ENCODE measurements at places on chromosomes 6 and 20. TPM values are rescaled to one million over a fixed set of nuclear protein-coding genes. Genes with fewer than 3 reads are reported as not detected.
A peak's percentile ranks its signal among the peaks of the same experiment; 100 is the strongest.

PACRG gene
- total RNA-seq = not detected

GRCh38 chr6:158916617-158917016 is 83.4 kb downstream of the RSPH3 start:
- no peaks in the 10 kb centered on the region for H3K36me3 ChIP-seq
- no peak for DNase-seq
- no peaks in the 10 kb centered on the region for H3K27me3 ChIP-seq
- H3K27ac ChIP-seq = no peak overlapping the region
- H3K4me1 ChIP-seq = peaks cover 6% of the 10 kb centered on the region
- no peak overlapping the region for H3K4me3 ChIP-seq

PTCHD4 gene
- 8.4 TPM for total RNA-seq

FIG4 gene
- total RNA-seq = 9.5 TPM

DNA sequence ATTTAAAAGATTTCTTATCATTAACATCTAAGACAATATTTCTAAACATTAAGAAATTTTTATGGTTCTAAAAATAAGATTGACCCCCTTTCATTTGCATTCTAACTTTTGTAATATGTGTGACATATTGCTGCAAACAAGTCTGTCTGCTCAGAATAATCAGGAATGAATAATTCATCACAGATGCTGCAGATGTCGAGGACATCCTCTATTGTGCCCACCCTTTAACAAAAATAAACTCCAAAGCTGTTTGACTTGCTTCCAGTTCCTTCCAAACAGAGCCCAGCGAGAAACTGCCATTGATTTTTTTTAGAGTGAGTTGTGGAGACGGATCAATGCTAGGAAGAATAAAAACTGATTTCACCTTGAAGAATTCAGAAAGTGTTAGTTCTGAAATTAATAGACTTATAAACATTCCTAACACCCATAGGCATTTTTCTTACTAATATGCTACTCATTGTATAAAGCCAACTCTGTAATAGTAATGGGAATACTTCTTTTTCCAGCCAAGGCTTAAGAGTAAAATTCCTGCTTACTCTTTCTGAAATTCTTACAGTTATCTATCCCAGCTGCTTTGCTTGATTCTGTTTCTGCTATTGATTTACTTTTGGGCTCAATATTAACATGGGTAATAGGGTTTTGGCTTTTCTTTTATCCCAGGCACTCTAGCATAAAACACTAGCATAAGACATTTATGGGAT is 244.8 kb upstream of the FAM83B start:
- no peak for DNase-seq
- peaks cover 5% of the 10 kb centered on the region for H3K4me1 ChIP-seq
- H3K27me3 ChIP-seq = no peaks in the 10 kb centered on the region
- H3K27ac ChIP-seq = no peak overlapping the region
- H3K4me3 ChIP-seq = no peak overlapping the region

LY6G6C gene
- total RNA-seq = not detected

- no peak overlapping the region for H3K27ac ChIP-seq
- no peak overlapping the region for H3K4me3 ChIP-seq
- no peaks in the 10 kb centered on the region for H3K4me1 ChIP-seq
- no peaks in the 10 kb centered on the region for H3K27me3 ChIP-seq
Measured at GRCh38 chr6:90383196-90383822, 86.7 kb upstream of the BACH2 start.

DNA sequence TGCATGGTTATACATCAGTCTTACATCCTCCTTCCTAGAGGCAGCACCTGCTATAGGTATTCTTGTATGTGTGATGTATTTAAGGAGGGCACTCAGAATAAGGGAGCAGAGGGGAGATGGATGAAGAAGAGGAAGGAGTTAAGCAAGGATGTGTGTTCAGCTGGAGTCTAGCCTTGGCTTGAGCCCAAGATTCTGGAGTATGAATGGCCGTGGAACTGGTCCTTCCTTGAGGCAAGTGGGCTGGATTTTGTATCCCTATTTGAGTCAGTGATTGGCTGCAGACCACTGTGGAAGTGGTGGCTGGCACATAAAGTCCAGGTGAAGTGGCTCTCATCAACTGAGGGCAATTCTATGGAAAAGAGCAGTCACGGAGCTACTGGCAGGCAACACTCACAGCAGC is 112.0 kb upstream of the RNF24 start:
- H3K27ac ChIP-seq = no peak overlapping the region
- no peak for DNase-seq
- no peak overlapping the region for H3K4me3 ChIP-seq
- H3K4me1 ChIP-seq = peaks cover 25% of the 10 kb centered on the region

DNA sequence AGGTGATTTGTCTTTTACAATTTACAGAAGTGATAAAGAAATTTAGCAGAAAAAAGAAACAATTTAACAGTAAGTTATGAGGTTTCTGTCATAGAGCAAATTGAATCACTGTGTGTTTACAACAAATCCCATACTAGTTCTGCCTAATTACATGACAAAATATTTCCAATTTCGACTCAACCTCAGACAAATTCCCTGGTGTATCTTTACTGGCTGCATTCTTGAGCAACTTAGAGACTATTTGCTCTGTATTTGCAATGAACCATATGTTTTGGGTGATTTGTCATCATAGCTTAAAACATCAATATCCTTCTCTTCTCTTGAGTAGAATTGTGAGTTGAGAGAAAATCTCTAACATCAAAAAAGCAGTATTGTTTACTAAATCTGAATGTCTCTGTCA is 128.7 kb downstream of the SIM1 start:
- no peak overlapping the region for H3K4me3 ChIP-seq
- H3K27me3 ChIP-seq = no peaks in the 10 kb centered on the region
- H3K4me1 ChIP-seq = no peaks in the 10 kb centered on the region
- H3K27ac ChIP-seq = no peak overlapping the region
- H3K36me3 ChIP-seq = no peaks in the 10 kb centered on the region

- no peaks in the 10 kb centered on the region for H3K27me3 ChIP-seq
- H3K4me1 ChIP-seq = no peaks in the 10 kb centered on the region
- no peak overlapping the region for H3K27ac ChIP-seq
Measured at GRCh38 chr6:132131758-132132157, 180.6 kb upstream of the CCN2 start.

SLA2 gene
- not detected for total RNA-seq

HSPA1L gene
- 0.35 TPM for total RNA-seq

DNA sequence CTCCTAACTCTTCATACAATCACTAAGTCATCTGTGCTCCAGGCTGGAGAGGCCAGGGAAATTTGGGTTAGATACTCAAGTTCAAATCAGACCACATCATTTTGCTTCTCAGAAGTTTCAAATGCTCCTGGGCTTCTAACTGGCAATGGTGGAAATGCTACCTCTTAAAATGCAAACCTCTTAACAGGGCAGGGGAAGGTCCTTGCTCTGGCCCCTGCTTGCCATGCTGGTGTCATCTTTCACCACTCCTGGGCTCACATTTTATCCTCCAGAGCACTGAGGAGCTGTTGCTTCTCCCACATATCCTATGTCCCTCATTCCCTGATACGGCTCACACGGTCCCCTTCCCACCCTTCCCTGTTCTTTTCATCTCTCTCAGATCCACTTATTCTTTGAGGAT is 41.8 kb upstream of the NT5E start:
- H3K36me3 ChIP-seq = no peaks in the 10 kb centered on the region
- DNase-seq = no peak
- no peak overlapping the region for H3K27ac ChIP-seq
- H3K4me3 ChIP-seq = no peak overlapping the region

MACROD2 gene
- total RNA-seq = 2.3 TPM

GRCh38 chr6:157978021-157978783 is 3.5 kb upstream of the SYNJ2 start:
- no peaks in the 10 kb centered on the region for H3K27me3 ChIP-seq
- H3K4me3 ChIP-seq = no peak overlapping the region
- no peaks in the 10 kb centered on the region for H3K36me3 ChIP-seq
- no peak for DNase-seq
- no peak overlapping the region for H3K27ac ChIP-seq

DNA sequence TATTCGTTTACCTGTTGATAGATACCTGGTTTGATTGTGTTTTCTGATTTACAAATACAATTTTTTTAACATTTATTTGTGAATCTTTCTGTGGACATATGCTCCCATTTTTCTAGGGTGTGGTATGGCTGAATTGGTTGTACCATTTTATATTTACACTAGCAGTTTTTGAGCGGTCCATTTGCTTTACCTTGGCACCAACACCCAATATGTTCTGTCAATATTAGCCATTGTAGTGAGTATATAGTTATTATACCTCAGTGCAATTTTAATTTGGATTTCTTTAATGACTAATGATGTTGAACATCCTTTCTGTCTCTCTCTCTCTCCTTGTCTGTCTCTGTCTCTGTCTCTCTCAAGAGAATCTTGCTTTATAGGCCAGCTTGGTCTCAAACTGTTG is 278.5 kb downstream of the CDKAL1 start:
- no peak overlapping the region for H3K4me3 ChIP-seq
- no peaks in the 10 kb centered on the region for H3K36me3 ChIP-seq

GRCh38 chr6:157383471-157383870 is 2.5 kb downstream of the ZDHHC14 start:
- no peaks in the 10 kb centered on the region for H3K27me3 ChIP-seq
- peak overlapping the region; percentile 17 for H3K4me3 ChIP-seq
- no peaks in the 10 kb centered on the region for H3K36me3 ChIP-seq
- H3K4me1 ChIP-seq = peaks cover 21% of the 10 kb centered on the region

- no peak overlapping the region for H3K4me3 ChIP-seq
- no peaks in the 10 kb centered on the region for H3K36me3 ChIP-seq
- no peak overlapping the region for H3K27ac ChIP-seq
- no peak for DNase-seq
- H3K27me3 ChIP-seq = peaks cover 11% of the 10 kb centered on the region
- H3K4me1 ChIP-seq = no peaks in the 10 kb centered on the region
Measured at GRCh38 chr20:4335722-4336121, 320.4 kb upstream of the RNF24 start.

GRCh38 chr6:48377115-48377514 is 266.1 kb upstream of the PTCHD4 start:
- no peaks in the 10 kb centered on the region for H3K27me3 ChIP-seq
- H3K27ac ChIP-seq = no peak overlapping the region
- no peaks in the 10 kb centered on the region for H3K36me3 ChIP-seq
- no peaks in the 10 kb centered on the region for H3K4me1 ChIP-seq
- no peak overlapping the region for H3K4me3 ChIP-seq
- DNase-seq = no peak

SEL1L2 gene
- not detected for total RNA-seq

DUSP15 gene
- total RNA-seq = not detected

LHFPL5 gene
- total RNA-seq = not detected

HFE gene
- 5.2 TPM for total RNA-seq

- H3K27ac ChIP-seq = no peak overlapping the region
- no peak for DNase-seq
- H3K36me3 ChIP-seq = no peaks in the 10 kb centered on the region
- H3K27me3 ChIP-seq = no peaks in the 10 kb centered on the region
- no peaks in the 10 kb centered on the region for H3K4me1 ChIP-seq
Measured at GRCh38 chr6:25899580-25900408, 25.8 kb upstream of the SLC17A3 start.

DNA sequence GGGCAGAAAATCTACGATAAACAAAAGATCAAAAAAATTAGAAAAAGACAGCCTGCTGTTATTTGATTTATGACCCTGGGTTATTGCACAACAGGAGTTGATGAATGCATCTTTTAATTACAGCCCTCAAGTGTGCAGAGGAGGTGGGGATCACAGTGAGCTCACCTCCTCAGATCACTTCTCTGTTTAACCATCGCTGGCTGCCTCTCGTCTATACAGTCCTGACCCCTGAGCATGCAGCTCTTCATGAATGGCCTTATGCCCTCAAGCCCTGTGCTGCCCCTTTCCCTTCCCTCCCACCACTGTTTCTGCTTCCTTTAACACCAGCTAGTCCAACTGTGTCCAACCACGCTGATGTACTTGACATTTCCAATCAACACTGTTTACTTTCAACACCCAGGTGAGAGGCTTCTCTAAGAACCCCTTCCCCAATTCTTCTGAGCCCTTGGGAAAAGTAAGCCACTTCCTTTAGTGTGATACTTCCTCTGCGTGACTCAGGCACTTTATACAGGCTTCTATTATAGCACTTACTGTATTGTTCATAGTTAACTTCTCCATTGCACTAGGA is 60.6 kb upstream of the RIPOR2 start:
- H3K4me3 ChIP-seq = no peak overlapping the region
- DNase-seq = no peak
- H3K27ac ChIP-seq = no peak overlapping the region
- no peaks in the 10 kb centered on the region for H3K36me3 ChIP-seq
- peaks cover 24% of the 10 kb centered on the region for H3K4me1 ChIP-seq

- peak; percentile 64 for DNase-seq
- peak overlapping the region; percentile 84 for H3K4me3 ChIP-seq
- H3K27ac ChIP-seq = peak overlapping the region; percentile 12
- no peaks in the 10 kb centered on the region for H3K27me3 ChIP-seq
Measured at GRCh38 chr6:34247481-34248197, 1.2 kb downstream of the SMIM29 start.

DNA sequence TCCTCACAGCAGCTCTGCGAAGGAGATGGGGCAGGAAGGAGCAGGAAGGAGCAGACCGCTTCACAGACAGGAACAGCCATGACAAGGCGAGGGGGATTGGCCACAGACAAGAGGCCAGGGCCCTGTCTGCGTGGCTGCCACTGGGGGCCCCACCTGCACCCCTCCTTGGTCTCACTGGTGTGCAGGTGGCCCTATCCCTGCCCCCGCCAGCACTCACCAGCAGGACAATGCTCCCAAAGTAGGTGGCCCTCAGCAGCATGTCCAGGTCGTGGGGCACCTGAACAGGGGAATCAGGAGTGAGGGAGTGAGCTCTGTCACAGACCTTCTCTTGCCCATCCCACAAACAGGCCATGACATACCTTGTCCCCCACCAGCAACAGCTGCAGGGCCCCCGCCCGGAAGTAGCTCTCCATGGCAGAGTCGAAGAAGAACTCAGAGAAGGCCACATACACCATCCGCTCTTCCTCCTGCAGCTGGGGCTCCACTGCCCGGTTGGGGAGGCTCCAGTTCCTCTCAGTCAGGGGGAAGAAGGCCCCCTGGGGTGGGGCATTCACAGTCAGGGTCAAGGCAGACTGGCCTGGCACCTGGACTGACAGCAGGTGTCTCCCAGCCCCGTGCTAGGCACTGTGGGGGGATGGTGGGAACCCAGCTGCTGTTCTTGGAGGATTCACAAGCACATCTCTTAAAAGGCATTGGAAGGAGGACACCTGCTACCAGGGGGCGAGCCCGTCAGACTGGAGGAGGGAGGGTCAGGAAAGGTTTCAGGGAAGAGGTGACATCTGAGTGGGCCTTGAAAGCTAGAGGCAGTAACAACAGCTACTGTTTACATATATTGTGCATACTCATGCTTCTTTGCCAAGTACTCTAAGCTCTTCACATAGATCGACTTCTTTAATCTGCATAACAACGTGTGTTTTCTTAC is 7.1 kb downstream of the PLTP start:
- H3K27me3 ChIP-seq = no peaks in the 10 kb centered on the region
- DNase-seq = no peak
- no peak overlapping the region for H3K27ac ChIP-seq
- H3K4me1 ChIP-seq = peaks cover 8% of the 10 kb centered on the region
- no peak overlapping the region for H3K4me3 ChIP-seq
- no peaks in the 10 kb centered on the region for H3K36me3 ChIP-seq

MROH8 gene
- total RNA-seq = 1.1 TPM

EFCAB8 gene
- not detected for total RNA-seq

EZR gene
- 243 TPM for total RNA-seq

TRIM10 gene
- not detected for total RNA-seq

GRCh38 chr6:107639511-107639910 is 149.6 kb downstream of the SOBP start:
- no peak for DNase-seq
- no peak overlapping the region for H3K27ac ChIP-seq
- H3K36me3 ChIP-seq = no peaks in the 10 kb centered on the region
- H3K4me1 ChIP-seq = no peaks in the 10 kb centered on the region
- no peak overlapping the region for H3K4me3 ChIP-seq

PPP1R14C gene
- 38.7 TPM for total RNA-seq

All from MCF 10A (cell line).